NCI-H524 treated with DMSO at 0.1 percent for 48 hours (cell line): ENCODE measurements at places on chromosomes 3 and 15.

DNA sequence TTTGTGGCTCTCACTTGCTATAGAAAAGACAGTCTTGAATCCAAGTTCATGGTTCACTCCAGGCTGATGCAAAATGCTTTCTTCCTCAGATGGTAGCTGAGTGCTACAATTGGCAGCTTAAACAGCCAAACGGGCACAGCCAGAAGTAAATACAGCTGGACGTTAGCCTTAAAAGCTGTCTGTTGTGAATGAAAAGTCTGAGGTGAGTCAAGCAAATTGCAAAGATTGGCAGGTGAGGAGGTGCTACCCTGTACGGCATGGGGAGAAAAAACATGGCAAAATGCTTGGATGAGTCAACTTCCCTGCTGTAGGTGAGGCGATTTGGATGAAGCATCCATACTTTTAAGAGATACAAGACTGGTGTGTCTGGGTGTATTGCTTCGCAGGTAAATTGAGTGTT is 40.5 kb downstream of the IL5RA start:
- no peak for DNase-seq

DNA sequence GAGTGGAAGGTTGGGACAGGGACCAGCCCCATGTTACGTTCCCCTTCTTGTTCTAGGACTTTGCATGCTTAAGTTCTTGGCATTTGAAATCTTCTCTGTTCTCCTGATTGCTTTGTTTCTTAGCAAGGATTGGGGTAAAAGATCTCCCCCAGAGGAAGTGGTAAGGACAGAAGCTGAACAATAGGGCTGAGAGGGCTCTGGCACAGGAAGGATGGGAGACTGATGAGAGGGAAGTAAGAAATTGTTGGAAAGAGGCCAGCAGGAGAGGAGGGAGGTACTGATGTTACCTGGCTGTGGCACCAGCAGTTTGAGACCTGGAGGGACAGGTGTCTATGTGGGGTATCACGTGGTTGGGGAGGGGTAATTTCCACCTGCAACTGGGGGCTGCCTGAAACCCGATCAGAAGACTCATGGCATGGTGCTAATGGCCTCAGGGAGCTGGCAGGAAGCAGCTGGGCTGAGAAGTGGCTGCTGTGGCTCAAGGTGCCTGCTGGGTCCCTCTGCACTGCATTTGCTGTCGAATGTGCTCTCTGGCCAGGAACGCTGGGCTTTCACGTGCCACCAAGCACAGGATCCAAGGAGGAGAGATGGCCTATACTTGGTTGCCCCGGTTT is 108.4 kb downstream of the LSM3 start:
- no peak for DNase-seq

- DNase-seq, result peak; percentile 77
Observed at GRCh38 chr3:195850857-195851543, 39.3 kb upstream of the MUC4 start.

- no peak for DNase-seq
Observed at GRCh38 chr3:169379496-169380090, 283.9 kb downstream of the MECOM start.
